SJSA1 (cell line): ENCODE measurements at places on chromosomes 5 and 9.

DNA sequence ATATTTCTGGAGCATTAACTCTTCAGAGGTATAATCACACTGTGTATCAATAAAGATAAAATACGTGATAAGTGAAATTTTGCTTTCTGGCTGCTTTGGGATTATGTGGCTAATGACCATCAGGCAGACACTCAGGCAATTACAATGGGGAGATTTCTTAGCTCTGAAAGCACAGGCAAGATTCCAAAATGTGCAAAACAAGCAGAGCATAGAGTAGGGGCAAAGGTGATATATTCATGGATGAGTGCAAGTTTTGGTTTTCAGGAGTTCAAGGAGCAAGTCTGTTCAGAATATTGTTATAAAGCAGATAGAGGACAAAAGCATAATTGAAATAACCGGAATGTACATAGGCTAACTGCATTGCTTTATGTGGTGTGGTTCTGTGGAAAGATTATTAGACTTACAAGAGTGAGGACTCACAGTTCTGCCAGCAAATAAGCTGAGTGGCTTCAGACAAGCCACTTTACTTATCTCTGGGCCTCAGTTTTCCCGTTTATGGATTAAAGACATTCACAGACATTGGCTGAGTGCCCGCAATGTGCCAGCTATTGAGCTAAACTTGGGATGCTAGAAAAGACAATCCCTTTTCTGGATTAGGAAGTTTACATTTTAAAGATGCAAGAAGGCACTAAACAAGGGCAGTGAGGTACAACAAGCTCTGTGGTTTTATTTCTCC, 945.6 kb upstream of the ARRDC3 start:
- DNase-seq = no peak

DNA sequence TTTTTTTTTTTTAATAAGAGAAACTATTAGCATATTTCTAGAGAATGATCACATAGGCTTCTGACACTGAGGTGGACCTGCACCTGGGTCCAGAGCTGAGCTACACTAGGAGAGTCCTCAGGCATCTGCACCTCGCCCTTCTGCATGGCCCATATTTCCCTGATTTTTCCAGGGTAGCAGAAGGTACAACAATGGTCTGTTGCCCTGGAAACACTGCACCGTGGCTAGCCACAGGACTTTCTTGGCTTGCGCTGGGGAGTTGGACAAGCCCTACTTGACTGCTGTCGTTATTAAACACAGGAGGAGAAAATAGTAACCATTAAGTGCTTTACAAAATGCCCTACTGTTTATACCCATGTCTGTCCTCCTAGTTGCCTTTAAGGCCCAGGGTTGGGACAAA, 615.7 kb upstream of the MEF2C start:
- no peak for DNase-seq

DNA sequence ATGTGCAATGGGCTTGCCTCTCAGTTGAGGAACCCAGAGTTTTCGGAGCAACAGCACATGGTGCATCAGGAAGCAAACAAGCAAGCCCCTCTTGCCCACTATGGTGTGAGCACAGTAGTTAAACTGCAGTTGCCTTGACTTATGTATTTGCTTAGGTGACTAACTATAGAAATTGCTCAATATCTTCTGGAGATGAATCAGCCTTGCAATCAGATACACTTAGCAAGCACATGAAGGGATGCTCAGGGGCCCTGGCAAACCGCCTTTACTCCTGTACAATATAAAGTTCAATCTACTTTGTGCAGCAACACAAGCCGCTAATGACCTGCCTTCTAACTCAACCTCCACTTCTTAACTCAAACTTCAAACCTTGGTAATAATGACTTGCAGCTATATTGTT, 581.7 kb upstream of the RIOK2 start:
- no peak for DNase-seq

- DNase-seq = no peak
Observed at GRCh38 chr9:76896035-76896434, 9.9 kb downstream of the PRUNE2 start.

- DNase-seq = no peak
Observed at GRCh38 chr9:88387036-88387551, 1.1 kb upstream of the SPIN1 start.

GRCh38 chr9:17159469-17159868, 24.6 kb downstream of the CNTLN start:
- no peak for DNase-seq
